Effector memory CD8-positive, alpha-beta T cell (primary cell): ENCODE measurements at places on chromosomes 3 and 15.

DNA sequence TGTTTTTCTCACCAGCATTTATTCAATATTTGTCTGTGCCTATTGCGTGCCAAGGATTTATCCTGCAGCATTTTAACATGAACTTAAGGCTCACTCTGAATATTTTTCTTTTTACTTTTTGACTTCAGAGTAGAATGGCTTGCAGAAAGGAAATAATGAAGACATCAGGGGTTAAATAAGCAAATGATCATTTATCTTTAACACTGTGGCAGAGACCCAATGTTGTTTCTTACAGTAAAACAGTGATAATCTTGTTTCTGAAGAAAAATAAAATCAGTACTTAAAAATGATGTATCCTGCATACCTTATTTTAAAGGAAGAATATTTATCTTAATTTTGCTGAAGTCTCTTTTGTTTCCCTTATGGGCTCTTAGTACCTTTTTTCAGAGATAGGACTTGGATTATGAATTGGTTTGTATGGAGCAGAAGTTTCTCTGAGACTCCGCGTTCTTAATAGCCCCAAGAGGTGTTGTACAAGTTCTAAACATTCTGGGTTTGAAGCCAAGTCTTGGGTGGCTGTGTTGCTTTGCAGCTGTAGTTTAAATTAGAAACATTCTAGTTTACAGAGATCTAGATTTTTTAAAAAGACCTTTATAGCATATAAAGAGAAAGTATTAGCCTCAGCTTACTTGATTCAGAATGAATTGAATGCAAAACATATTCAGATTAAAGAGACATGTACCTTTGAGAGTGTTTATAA is 40.5 kb downstream of the COL6A6 start:
- no peaks in the 10 kb centered on the region for H3K4me1 ChIP-seq
- no peaks in the 10 kb centered on the region for H3K36me3 ChIP-seq
- H3K27ac ChIP-seq = no peak overlapping the region
- H3K27me3 ChIP-seq = peaks cover 21% of the 10 kb centered on the region

- no peaks in the 10 kb centered on the region for H3K4me1 ChIP-seq
- H3K36me3 ChIP-seq = no peaks in the 10 kb centered on the region
- H3K4me3 ChIP-seq = no peak overlapping the region
- no peak for DNase-seq
- H3K27ac ChIP-seq = no peak overlapping the region
- peaks cover 42% of the 10 kb centered on the region for H3K27me3 ChIP-seq
Observed at GRCh38 chr15:61327019-61327631, 98.0 kb upstream of the RORA start.

- H3K4me3 ChIP-seq = peak overlapping the region; percentile 51
- no peaks in the 10 kb centered on the region for H3K27me3 ChIP-seq
- H3K36me3 ChIP-seq = peaks cover 4% of the 10 kb centered on the region
- peak; percentile 42 for DNase-seq
- peak overlapping the region; percentile 92 for H3K27ac ChIP-seq
Observed at GRCh38 chr3:109806929-109807328, 469.6 kb upstream of the DPPA4 start.

DNA sequence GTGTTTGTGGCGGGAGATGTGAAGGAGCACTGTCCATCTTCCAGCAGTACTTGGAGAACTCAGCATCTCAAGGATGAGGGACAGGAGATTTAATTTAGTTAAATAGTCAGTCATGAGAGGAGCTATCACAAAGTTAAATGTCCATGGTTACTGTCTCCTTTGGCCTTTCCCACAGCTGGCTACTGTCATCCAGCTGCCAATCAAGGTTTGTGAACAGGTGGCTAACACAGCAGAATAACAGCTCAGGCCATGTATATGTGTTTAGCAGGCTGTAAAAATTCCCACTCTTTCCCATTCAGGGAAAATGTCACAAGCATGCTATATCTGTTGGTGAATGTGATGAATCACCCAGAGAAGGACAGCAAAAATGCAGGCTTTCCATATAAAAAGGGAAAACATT is 120.5 kb downstream of the TMEM108 start:
- no peak overlapping the region for H3K27ac ChIP-seq
- DNase-seq = no peak
- no peaks in the 10 kb centered on the region for H3K4me1 ChIP-seq
- no peaks in the 10 kb centered on the region for H3K27me3 ChIP-seq
- H3K36me3 ChIP-seq = no peaks in the 10 kb centered on the region

DNA sequence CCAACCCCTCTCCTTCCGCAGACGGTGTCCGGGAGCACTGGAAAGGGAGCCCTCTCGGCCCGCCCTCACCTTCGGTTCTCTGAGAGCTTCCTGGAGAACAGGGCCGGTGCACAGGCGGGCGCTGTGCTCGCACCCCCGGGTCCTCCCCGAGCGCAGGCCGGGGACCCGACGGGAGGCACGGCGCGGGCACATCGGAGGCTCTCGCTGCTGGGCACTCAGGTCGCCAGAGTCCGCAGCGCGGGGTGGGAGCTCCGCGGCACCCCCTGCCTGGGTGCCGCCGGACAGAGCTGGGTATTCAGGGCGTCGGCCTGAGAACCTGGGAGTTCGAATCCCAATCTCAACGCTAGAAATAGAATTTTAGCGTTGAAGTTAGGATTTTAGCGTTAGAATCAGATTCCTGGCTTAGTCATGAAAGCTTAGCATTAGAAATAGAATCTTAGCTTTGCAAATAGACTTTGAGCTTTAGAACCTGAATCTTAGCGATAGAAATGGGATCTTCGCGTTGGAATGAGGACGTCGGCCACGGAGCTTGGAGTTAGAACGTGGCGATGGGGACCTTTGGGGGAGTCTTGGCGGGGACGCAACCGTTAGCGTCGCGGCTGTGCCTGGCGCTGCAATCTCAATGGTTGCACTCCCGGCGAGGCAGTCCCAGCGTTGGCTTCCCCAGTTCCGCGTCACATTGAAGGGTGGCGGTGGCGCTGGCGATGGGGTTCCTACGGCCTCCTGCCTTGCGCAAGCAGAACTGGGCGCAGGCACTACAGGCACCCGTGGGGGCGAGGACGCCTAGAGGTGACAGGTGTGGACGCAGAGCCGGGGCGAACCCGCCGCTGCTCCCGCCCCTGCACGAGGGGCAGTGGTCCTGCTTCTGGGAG is 549 bp downstream of the TRH start:
- H3K36me3 ChIP-seq = no peaks in the 10 kb centered on the region
- peak; percentile 10 for DNase-seq
- H3K4me3 ChIP-seq = peak overlapping the region; percentile 70
- H3K27ac ChIP-seq = no peak overlapping the region
- peaks cover 3% of the 10 kb centered on the region for H3K4me1 ChIP-seq
- peaks cover 76% of the 10 kb centered on the region for H3K27me3 ChIP-seq

GRCh38 chr3:41462103-41462691 is 262.9 kb downstream of the CTNNB1 start:
- H3K4me3 ChIP-seq = no peak overlapping the region
- no peak for DNase-seq
- H3K27ac ChIP-seq = no peak overlapping the region
- H3K36me3 ChIP-seq = no peaks in the 10 kb centered on the region
- no peaks in the 10 kb centered on the region for H3K4me1 ChIP-seq
- no peaks in the 10 kb centered on the region for H3K27me3 ChIP-seq

- peaks cover 3% of the 10 kb centered on the region for H3K36me3 ChIP-seq
- no peaks in the 10 kb centered on the region for H3K27me3 ChIP-seq
- H3K27ac ChIP-seq = no peak overlapping the region
- no peak for DNase-seq
Observed at GRCh38 chr3:15313461-15313860, 18.9 kb downstream of the SH3BP5 start.

- peaks cover 2% of the 10 kb centered on the region for H3K4me1 ChIP-seq
- no peak for DNase-seq
- H3K36me3 ChIP-seq = no peaks in the 10 kb centered on the region
- H3K27me3 ChIP-seq = no peaks in the 10 kb centered on the region
Observed at GRCh38 chr3:108564564-108564963, 24.7 kb downstream of the CIP2A start.

DNA sequence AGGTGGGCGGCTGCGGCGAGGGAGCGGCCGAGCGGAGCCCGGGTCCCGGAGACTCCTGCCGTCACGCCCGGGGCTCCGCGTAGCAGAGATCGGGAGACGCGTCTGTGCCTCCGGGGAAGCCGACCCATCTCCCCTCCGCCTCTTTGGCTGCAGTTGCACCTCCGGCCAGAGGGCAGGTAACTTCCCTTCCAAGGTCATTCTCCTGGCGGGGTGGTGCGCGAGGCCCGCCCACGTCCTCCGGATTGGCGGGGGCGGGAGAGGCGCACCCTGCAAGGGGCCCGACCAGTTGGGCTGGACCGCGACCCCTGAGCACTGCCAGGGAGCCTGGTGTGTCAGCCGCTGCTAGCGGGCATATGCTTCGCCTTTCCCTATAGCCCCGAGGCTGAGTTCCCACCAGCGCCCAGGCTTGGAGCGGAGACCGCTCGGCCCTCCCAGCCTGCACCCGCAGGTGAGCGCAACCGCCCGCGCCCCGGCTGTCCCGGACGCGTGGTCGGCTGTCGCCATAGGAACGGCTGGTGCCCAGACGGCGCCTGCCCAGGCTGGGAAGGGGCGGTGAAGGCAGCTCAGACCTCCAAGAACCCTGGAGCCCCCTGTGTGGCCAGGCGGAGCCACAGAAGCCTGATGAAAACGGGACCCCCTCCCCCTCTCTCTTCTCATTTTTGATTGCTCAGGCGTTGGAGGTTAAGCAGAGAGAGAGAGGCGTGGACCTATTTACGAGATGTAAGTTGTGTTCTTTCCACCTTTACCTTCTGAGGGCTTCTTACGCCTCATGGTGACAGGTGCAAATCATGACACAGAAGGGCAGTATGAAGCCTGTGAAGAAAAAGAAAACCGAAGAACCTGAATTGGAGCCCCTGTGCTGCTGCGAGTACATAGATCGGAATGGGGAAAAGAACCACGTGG is 453 bp downstream of the ZDHHC23 start:
- DNase-seq = peak; percentile 14
- no peaks in the 10 kb centered on the region for H3K36me3 ChIP-seq
- H3K27ac ChIP-seq = no peak overlapping the region
- peaks cover 11% of the 10 kb centered on the region for H3K27me3 ChIP-seq
- peak overlapping the region; percentile 81 for H3K4me3 ChIP-seq

DNA sequence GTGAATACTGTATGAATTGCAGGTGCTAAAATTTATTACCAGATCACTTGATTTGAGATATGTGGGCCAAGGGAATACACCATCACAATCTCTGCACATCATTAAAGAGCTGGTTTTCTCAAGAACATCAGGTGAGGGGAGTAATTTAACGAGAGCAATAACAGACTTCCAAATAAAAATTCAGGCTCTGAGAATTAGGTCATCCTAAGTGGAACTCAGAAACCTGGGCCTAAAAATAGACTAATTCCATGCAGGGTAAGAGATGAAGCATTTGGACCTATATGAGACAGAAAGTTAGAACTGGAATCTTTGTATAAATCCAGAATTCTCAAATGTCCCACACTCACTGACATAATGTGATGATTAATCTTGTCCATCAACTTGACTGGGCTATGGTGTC is 331.1 kb downstream of the ZNF621 start:
- no peaks in the 10 kb centered on the region for H3K4me1 ChIP-seq
- H3K27me3 ChIP-seq = peaks cover 14% of the 10 kb centered on the region
- no peak for DNase-seq

- no peak overlapping the region for H3K27ac ChIP-seq
- peaks cover 3% of the 10 kb centered on the region for H3K36me3 ChIP-seq
- H3K4me3 ChIP-seq = no peak overlapping the region
- DNase-seq = no peak
- H3K27me3 ChIP-seq = no peaks in the 10 kb centered on the region
Observed at GRCh38 chr15:79341396-79341795, 30.5 kb downstream of the TMED3 start.

DNA sequence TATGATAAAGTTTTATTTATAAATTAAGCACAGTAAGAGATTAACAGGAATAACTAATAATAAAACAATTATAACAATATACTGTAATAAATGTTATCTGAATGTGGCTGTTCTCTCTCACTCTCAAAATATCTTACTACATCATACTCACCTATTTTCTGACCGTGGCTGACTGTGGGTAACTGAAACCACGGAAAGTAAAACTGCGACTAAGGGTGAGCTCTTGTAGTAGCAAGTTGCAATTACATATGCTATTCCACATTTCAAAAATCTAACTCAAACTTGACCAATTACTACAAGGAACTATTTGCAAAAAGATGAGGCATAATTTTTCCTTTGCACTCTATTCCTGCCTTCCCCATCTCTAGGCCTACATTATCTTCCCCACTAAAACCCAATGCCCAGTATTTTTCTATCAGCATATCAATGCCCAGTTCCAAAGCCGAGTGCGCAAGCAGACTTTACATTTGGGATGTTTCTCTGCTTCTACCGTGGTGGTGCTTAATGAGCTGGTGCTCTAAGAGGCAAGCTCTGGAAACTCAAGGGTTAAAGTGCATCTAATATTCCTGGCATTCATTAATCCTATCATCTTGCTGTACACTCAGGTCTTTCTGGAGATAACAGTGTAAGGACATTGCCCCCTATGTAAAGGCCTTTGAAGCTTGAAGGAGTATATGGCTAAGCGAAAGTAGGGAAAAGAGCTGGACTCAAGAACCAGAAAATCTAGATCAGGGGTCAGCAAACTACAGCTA is 6.7 kb downstream of the PCYT1A start:
- peak overlapping the region; percentile 81 for H3K27ac ChIP-seq
- peaks cover 46% of the 10 kb centered on the region for H3K4me1 ChIP-seq
- H3K4me3 ChIP-seq = no peak overlapping the region
- no peak for DNase-seq
- H3K36me3 ChIP-seq = peaks cover 6% of the 10 kb centered on the region
- no peaks in the 10 kb centered on the region for H3K27me3 ChIP-seq

DNA sequence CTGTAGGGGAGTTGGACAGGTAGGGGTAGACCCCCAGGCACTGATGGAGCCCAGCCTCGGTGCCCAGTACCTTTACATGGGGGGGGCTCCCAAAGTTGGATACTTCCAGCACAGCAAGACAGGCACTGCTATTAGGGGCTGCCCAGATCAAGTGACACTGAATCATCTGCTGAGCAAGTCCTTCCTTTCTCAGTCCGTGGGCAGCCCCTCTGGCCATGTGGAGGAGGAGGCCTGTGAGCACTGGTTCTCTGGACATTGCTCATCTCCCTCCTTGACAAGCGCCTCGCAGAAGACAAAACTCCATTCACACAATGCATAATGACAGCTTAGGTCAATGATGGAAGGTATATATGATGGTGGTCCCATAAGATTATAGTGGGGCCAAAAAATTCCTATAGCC is 35.7 kb downstream of the EEFSEC start:
- no peak overlapping the region for H3K27ac ChIP-seq
- peaks cover 16% of the 10 kb centered on the region for H3K4me1 ChIP-seq
- no peak overlapping the region for H3K4me3 ChIP-seq
- no peak for DNase-seq
- H3K36me3 ChIP-seq = no peaks in the 10 kb centered on the region
- H3K27me3 ChIP-seq = no peaks in the 10 kb centered on the region

DNA sequence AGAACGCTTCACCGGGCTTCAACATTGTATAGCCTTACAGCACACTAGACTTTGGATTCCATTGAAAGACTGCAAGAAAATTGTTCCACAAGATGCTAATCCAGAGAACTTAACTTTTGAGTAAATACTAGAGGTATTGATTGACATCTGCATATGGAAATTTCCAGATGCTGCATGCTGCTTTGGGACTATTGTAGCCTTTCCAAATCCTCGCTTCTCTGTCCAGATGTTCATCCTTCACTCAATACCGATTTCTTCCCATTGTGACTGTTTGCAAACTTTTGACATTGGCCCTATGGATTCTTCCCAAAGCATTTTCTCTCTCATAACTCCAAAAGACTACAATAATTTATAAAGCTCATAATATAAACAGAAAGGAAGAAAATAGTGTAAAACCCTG is 41.4 kb downstream of the COL6A6 start:
- H3K27me3 ChIP-seq = no peaks in the 10 kb centered on the region
- H3K4me3 ChIP-seq = no peak overlapping the region
- no peaks in the 10 kb centered on the region for H3K4me1 ChIP-seq
